ENCODE measurements at places on chromosomes 1 and 21. TPM values are rescaled to one million over a fixed set of nuclear protein-coding genes. Genes with fewer than 3 reads are reported as not detected.

The NEXN gene
- total RNA-seq = 9.2 TPM

The NGF gene
- total RNA-seq = 0.50 TPM

The SYTL1 gene
- total RNA-seq = 0.89 TPM

The FBLIM1 gene
- 61.7 TPM for total RNA-seq

The FAM89A gene
- 5.1 TPM for total RNA-seq

The LINGO4 gene
- not detected for total RNA-seq

The IFI44 gene
- 3.7 TPM for total RNA-seq

The TMEM200B gene
- total RNA-seq = 17.1 TPM

The FABP3 gene
- total RNA-seq = 209 TPM

The L1TD1 gene
- 0.30 TPM for total RNA-seq

The ZNF593OS gene
- total RNA-seq = not detected

The ANGPTL7 gene
- not detected for total RNA-seq

The NMNAT2 gene
- total RNA-seq = 0.89 TPM

The ZFP69 gene
- total RNA-seq = 3.0 TPM

The AMPD2 gene
- total RNA-seq = 53.4 TPM

The COL6A2 gene
- 691 TPM for total RNA-seq

The CD247 gene
- not detected for total RNA-seq

The AGT gene
- total RNA-seq = 0.17 TPM

The CD101 gene
- not detected for total RNA-seq

The KIF26B gene
- total RNA-seq = 0.59 TPM

The DDX20 gene
- 12.6 TPM for total RNA-seq

The FAM177B gene
- not detected for total RNA-seq

The CALML6 gene
- total RNA-seq = not detected

The PDPN gene
- 1.3 TPM for total RNA-seq

The ATP6V1G3 gene
- total RNA-seq = not detected

The CYP2J2 gene
- total RNA-seq = 0.50 TPM

The LYPD8 gene
- not detected for total RNA-seq

The TNFSF4 gene
- total RNA-seq = 15.5 TPM

The MCOLN2 gene
- 0.45 TPM for total RNA-seq

The S100A1 gene
- total RNA-seq = not detected

The TEKT2 gene
- 0.89 TPM for total RNA-seq

The SH2D5 gene
- total RNA-seq = 5.5 TPM

The NPPA gene
- not detected for total RNA-seq

The SEC16B gene
- 4.0 TPM for total RNA-seq

The NBPF4 gene
- total RNA-seq = not detected

The RYR2 gene
- total RNA-seq = not detected

The CRYAA gene
- total RNA-seq = not detected

The YY1AP1 gene
- total RNA-seq = 24.7 TPM

The HAO2 gene
- not detected for total RNA-seq

The ACOT11 gene
- 0.59 TPM for total RNA-seq

The ABL2 gene
- total RNA-seq = 11.9 TPM

The CDC14A gene
- total RNA-seq = 2.7 TPM

The GUCA2A gene
- total RNA-seq = not detected

Measured in bronchus fibroblast of lung (primary cell).